ENCODE measurements at places on chromosomes 6 and 20. TPM values are rescaled to one million over a fixed set of nuclear protein-coding genes. Genes with fewer than 3 reads are reported as not detected.

The TAAR6 gene
- not detected for total RNA-seq

The OR2H1 gene
- total RNA-seq = not detected

The GSTA2 gene
- not detected for total RNA-seq

The EYA4 gene
- total RNA-seq = 1.7 TPM

The OVOL2 gene
- total RNA-seq = not detected

The SOBP gene
- total RNA-seq = 9.8 TPM

The OLIG3 gene
- total RNA-seq = not detected

The TMEM74B gene
- 0.65 TPM for total RNA-seq

The PPP1R3G gene
- total RNA-seq = 2.6 TPM

The LY6G6D gene
- total RNA-seq = not detected

The GINS1 gene
- 4.9 TPM for total RNA-seq

The SEMG1 gene
- not detected for total RNA-seq

The FAXC gene
- total RNA-seq = 8.0 TPM

The COL19A1 gene
- 2.0 TPM for total RNA-seq

The CLVS2 gene
- total RNA-seq = not detected

The LIN28B gene
- not detected for total RNA-seq

The COL21A1 gene
- total RNA-seq = 173 TPM

The CNKSR3 gene
- total RNA-seq = 11.5 TPM

The CFAP206 gene
- 0.73 TPM for total RNA-seq

- no peak overlapping the region for H3K4me3 ChIP-seq
- H3K4me1 ChIP-seq = peaks cover 49% of the 10 kb centered on the region
- H3K27ac ChIP-seq = no peak overlapping the region
- no peak for DNase-seq
Observed at GRCh38 chr6:5998236-5998635, 8.5 kb downstream of the NRN1 start.

DNA sequence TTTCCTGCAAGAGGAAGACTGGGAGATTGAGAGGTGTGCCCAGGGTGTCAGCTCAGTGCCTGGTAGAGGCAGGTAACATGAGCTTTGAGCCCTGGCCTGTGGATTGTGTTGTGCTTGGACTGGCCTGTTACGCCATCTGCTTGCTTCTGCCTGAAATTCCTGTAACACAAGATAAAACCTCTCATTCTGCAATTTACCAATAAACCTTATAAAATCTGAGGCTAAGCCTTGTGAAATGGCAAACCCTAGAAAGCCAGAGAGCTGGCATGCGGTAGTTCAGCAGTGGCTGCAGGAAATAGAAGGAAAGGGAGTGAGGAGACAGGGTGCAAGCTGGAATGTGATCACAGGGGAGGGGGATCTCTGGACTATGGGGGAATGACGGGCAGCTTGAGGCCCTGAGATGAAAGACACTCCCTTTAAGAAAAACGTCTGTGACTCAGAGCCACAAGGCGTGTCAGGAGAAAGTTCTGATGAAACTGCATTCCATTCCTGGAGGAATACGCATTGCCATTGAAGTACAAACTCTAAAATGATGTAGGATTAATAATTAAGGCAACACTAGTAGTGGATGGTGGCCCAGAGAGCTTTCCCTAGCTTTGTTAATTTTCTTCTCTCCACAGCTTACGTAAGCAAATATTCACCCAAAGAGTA is 26.3 kb upstream of the TFAP2A start:
- no peak overlapping the region for H3K4me3 ChIP-seq
- peaks cover 13% of the 10 kb centered on the region for H3K4me1 ChIP-seq
- H3K27ac ChIP-seq = peak overlapping the region; percentile 96
- no peaks in the 10 kb centered on the region for H3K36me3 ChIP-seq
- no peak for DNase-seq

GRCh38 chr20:46509523-46509922 is 3.8 kb downstream of the ZNF334 start:
- no peak overlapping the region for H3K27ac ChIP-seq
- DNase-seq = no peak
- H3K27me3 ChIP-seq = no peaks in the 10 kb centered on the region
- peaks cover 12% of the 10 kb centered on the region for H3K36me3 ChIP-seq
- H3K4me3 ChIP-seq = no peak overlapping the region

DNA sequence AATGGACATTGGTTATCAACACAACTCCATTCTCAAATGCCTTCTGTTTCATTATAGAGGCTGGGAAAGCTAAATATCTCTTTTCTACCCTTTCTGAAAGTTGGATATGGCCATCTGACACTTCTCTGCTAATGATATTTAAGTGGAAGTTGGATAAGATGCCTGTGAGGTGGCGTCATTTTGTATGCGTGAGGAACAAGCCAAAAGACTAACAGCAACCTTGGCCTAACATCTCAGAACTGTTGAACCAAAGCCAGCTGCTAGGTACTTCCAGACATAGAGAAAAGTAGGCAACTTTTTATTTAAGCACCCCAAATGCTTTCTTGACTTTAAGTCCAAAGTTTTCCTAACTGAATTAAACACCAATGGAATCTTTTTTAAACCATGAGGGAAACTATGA is 708.4 kb downstream of the CD109 start:
- H3K4me3 ChIP-seq = no peak overlapping the region
- DNase-seq = no peak
- H3K4me1 ChIP-seq = peaks cover 7% of the 10 kb centered on the region
- H3K27ac ChIP-seq = no peak overlapping the region

DNA sequence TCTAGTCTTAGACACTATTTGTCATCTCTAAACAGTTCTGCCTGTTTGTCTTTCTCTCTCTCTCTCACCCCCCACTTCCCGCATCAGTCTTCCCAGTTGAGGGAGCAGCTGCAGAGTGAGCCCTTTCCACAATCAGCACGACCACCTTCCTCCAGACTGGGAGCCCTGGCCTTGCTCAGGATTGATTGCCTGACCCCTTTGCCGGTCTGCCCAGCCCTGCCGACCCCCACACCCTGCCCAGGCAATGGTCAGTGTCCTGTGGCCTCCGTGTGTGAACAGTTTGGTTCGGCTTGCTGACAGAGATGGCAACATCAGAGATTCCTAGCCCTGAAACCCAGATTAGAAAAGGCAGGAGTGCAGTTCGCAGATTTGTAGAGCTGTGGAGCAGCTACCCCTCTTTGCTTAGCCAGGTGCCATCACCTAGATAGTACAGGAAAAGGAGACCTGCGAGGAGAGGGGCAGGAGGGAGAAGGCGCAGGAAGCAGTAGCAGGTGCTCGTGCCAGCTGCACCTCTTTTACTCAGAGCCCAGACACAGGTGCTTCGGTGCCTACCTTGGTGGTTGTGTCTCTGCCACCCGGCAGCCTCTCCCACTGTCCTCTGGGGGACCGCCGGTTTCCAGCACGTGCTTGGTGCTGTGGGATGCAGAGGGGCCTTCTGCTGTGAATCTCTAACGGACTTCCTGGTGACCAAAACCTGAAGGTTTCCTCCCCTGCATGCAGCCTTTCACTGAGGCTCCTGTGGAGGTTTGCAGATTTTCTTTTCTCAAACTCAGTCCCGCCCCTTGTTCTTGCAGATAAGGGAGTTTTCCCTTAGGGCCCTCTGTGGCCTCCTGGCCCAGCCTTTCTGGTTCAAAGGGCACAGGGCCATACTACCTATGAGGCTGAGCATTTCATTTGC is 92.4 kb downstream of the SCML4 start:
- no peak overlapping the region for H3K4me3 ChIP-seq
- no peak for DNase-seq
- H3K27ac ChIP-seq = no peak overlapping the region
- H3K27me3 ChIP-seq = peaks cover 26% of the 10 kb centered on the region

DNA sequence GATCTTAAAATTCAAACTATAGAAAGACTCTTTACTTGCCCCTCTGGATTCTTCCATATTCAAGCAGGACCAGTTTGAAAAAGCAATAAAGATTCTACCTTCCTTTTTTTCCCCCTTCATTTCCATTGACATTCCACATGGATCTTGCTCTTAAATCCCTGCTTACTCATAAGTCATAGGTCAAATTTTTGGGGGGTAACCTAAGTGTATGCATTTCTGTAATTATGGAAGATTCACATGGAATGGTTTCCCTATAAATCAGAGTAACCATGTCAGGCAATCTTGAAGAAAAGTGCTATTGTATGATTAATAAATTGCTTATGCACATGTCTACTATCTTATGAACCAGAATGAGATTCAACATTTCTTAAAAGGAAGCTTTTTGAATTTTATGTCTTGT is 551.0 kb downstream of the HAO1 start:
- no peaks in the 10 kb centered on the region for H3K27me3 ChIP-seq
- no peak for DNase-seq
- no peaks in the 10 kb centered on the region for H3K36me3 ChIP-seq
- no peak overlapping the region for H3K4me3 ChIP-seq
- H3K27ac ChIP-seq = no peak overlapping the region

- H3K4me3 ChIP-seq = no peak overlapping the region
- no peaks in the 10 kb centered on the region for H3K27me3 ChIP-seq
- no peak overlapping the region for H3K27ac ChIP-seq
- no peaks in the 10 kb centered on the region for H3K36me3 ChIP-seq
- no peak for DNase-seq
Observed at GRCh38 chr20:25553819-25554296, 31.5 kb downstream of the NINL start.

GRCh38 chr6:69663215-69663614 is 133.6 kb downstream of the LMBRD1 start:
- H3K4me1 ChIP-seq = peaks cover 13% of the 10 kb centered on the region
- H3K36me3 ChIP-seq = peaks cover 5% of the 10 kb centered on the region
- no peak overlapping the region for H3K27ac ChIP-seq
- no peak for DNase-seq

DNA sequence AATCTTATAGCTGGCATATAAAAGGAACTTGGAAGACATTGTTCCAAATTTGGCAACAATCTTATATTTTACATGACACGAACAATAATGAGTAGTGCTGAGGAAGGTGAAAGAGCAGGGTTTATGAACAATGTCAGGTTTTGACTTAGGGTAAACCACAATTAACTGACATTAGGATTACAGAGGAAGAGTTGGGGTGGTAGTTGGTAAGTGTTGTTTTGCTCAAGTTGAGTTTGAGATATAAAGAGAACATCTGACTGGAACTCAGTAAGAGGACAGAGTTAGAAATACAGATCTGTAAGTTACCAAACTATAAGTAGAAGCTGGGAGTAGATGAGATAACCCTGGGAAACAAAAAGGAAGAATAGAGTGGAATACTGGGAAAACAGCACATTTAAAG is 15.1 kb downstream of the RTN4IP1 start:
- no peak overlapping the region for H3K27ac ChIP-seq
- no peaks in the 10 kb centered on the region for H3K4me1 ChIP-seq
- DNase-seq = no peak
- H3K4me3 ChIP-seq = no peak overlapping the region
- no peaks in the 10 kb centered on the region for H3K27me3 ChIP-seq

DNA sequence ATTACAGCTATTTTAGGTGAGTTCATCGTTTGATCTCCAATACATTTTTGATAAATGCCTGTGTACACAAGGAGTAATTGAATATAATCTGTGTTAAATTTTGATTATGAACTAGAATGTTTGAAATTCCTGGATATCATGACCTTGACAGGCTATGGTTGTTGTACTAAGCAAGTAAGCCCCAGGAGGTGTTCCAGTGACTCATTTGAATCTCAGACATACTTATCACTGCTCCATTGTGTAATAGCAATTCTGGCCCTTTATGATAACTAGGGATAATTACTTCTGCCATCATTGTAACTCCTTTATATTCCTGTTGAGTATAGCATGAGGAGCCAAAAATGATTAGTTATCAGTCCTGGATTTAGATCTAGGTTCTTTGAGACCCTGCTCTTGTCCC is 1424.6 kb upstream of the ADGRB3 start:
- no peak overlapping the region for H3K4me3 ChIP-seq
- H3K36me3 ChIP-seq = no peaks in the 10 kb centered on the region
- H3K27me3 ChIP-seq = no peaks in the 10 kb centered on the region

- H3K4me3 ChIP-seq = no peak overlapping the region
- peaks cover 12% of the 10 kb centered on the region for H3K4me1 ChIP-seq
- peak overlapping the region; percentile 33 for H3K27ac ChIP-seq
- no peaks in the 10 kb centered on the region for H3K36me3 ChIP-seq
Observed at GRCh38 chr20:46928580-46929132, 34.0 kb downstream of the EYA2 start.

- no peak overlapping the region for H3K4me3 ChIP-seq
- DNase-seq = no peak
- H3K36me3 ChIP-seq = peaks cover 1% of the 10 kb centered on the region
- H3K4me1 ChIP-seq = no peaks in the 10 kb centered on the region
- H3K27ac ChIP-seq = no peak overlapping the region
- H3K27me3 ChIP-seq = no peaks in the 10 kb centered on the region
Observed at GRCh38 chr6:66961191-66961590, 1254.2 kb upstream of the EYS start.

DNA sequence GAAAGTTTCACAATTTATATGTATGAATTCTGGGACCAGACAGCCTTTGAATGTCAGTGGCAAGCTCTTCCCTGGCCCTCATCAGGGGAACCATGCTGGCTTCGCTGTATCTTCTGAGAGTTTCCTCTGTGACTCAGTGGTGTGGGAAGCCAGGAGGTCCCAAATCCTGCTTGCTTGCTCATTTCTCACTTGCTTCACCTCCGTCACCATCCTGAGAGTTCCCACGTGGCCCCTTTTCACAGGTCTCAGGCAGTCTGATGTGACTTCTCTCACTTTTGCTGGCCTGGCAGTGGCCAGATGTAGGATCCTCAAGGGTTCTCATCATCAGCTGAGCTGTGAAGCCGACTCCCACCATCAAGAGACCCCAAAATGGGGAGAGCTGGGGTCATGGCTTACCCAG is 28.4 kb upstream of the RIN2 start:
- H3K4me1 ChIP-seq = peaks cover 19% of the 10 kb centered on the region
- no peak overlapping the region for H3K4me3 ChIP-seq
- H3K27ac ChIP-seq = no peak overlapping the region

DNA sequence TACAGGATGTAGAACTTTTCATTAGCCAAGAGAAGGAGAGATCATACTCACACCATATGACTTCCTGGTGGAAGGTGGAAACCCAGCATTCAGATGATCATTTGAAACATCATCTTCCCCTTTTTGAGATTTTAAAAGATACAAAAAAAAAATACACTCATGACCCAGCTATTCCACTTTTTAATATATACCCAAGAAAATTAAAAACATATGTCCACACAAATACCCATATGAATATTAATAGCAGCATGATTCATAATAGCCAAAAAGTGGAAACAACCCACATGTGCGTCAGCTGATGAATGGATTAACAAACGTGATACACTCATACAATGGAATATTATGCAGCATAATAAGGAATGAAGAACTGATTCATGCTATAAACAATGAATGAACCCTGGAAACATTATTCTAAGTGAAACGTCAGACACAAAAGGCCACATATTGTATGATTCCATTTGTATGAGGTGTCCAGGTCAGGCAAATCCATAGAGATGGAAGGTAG is 130.0 kb upstream of the SGK1 start:
- no peak overlapping the region for H3K4me3 ChIP-seq
- H3K4me1 ChIP-seq = peaks cover 22% of the 10 kb centered on the region
- H3K27me3 ChIP-seq = no peaks in the 10 kb centered on the region

DNA sequence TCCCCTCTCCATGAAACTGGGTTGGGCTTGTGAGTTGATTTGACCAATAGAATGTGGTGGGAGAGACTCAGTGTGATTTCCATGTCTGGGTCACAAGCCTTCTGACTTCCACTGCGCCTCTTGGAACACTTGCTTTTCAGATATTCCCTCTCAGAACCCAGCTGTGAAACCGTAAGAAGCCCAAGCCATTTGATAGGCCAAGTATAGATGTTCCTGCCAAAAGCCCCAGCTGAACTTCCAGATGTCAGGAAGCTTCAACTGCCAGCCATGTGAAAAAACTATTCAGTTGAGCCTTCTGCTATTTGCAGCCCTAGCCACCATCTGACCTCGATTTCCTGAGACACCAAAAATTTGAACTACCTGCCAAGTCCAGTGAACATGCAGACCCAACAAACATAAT is 387.8 kb upstream of the GJE1 start:
- no peaks in the 10 kb centered on the region for H3K4me1 ChIP-seq
- H3K4me3 ChIP-seq = no peak overlapping the region
- no peak for DNase-seq
- no peaks in the 10 kb centered on the region for H3K36me3 ChIP-seq
- H3K27me3 ChIP-seq = no peaks in the 10 kb centered on the region
